Left hindlimb (tissue), 1 donor: ENCODE measurements at places on chromosomes 4 and X.

GRCh38 chr4:151715881-151716280, 44.9 kb downstream of the GATB start:
- no peak for DNase-seq

DNA sequence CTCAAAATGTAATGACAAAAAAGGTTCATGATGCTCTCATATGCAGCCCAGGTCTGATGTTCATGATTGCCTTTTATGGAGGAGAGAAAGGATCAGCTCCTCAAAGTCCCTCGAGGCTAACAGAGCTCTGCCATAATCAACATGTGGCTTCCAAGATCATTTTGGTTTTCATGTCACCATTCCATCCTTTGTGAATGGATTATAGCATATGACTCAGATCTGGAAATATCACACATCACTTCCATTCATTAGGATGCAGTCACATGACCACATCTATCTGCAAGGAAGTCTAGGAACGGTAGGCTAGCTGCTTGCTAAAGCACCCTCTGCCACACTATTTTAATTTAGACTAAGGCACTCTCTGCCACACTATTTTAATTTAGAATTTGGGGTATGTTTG, 77.6 kb downstream of the COX18 start:
- DNase-seq, result no peak

DNA sequence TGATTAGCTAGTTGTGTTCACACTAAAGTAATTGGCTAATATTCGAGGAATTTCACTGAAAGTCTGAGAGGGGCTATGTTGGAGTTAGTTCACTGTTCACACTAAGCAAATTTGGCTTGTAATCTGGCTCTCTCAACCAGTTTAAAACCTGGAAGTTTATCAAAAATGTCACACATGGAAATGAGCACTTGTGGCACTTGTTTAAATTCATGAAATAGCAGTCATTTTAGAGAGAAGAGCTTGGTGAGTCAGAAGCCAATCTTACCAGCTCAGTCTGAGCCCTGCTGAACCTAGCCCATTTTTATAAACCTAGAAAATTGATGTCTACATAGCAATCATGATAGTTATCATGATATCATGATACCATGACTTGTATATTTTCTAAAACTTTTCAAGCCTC, 90.7 kb upstream of the JADE1 start:
- no peak for DNase-seq

DNA sequence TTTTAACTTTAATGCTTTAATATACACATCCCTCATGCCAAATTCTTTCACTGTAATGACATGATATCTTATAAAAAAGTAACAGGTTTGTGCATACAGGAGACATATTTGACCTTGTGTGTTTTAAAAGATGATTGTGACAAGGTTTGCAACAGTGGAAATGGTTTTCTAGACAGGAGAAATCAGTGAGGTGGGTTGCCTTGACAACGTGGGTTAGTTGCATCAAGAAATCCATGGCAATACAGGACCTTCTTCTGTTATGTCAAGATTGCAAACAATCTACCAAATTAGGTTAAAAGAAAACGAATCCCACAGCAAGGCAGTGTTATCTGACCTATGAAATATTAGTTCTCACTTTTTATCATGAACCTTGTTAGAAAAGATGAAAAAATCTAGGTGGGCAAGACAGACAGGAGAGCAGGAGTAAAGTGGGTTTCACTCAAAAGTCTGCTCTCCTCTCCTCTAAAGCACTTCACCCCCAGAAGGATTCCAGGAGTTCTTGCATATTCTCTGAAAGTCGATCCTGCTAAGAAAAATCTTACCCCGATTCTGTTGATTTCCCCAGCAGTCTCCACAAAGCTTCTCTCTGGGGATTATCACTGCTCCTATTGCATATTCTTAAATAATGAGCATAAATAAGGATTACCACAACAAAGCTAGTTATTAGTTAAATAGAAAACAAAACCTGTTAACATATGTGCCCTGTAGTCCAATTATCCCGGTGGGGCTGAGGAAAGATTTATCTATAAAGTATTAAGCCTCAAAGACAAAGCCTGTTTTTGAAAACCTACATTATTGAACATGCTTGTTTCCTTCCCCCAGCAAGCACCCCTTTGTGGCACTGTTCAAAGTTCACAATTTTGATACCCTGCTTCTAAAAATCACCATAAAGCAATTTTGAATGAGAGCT, 71.0 kb downstream of the TMA16 start:
- DNase-seq, result no peak

DNA sequence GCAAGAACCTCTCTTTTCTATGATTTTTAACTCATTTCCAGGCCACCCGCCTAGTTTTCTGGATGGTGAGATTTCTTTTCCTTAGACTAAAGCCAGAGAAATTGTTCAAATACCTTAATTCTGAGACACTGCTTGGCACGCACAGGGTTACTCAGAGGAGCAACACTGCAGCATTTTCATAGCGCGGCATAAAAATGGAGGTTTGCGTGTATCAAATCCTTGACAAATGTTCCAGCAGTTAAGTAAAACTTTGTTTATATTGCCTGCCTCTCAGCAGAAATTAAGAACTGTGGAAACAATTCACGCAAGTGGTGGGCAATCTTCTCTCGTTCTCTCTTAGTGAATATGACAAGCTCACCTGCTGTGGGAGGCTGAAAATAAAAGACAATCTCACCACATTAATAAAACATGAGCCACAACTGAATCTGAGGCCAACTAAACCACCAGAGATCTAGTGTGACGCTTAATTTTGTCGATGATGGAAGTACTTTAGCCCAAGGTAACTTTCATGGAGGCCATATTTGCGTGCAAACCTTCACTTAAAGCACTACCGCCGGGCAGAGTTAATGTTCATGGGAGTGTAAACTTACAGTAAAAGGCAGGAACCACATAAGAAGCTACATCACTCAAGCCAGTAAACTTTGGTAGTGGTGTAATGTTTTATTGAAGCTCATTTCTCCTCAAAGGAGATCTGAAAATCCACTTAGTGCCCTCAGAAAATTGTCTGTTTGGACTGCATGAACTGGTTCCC, 894.8 kb upstream of the EPHA5 start:
- DNase-seq, result peak; percentile 49

DNA sequence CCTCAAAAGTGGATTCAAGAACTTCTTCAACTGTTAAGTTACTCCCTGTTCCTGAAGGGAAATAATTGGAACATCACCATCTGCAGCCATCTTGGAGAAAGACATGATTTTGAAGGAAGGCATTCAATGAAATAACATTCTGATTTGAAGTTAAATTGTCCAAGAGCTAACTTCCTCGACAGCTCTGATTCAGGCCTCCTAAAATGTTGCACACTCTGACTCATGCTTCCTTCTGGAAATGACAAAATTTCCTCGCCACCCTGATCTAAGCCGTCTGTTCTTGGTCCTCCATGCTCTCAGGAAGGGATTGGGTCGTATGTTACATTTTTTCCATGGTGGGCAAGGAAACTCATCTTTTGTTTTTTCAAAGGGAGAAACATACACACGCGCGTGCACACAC, 496.9 kb upstream of the DIPK2B start:
- DNase-seq, result no peak

- DNase-seq, result no peak
Observed at GRCh38 chr4:132344924-132345828, 803.9 kb upstream of the PCDH10 start.
